Activated naive CD4-positive, alpha-beta T cell treated with anti-CD3 and anti-CD28 coated beads, Interleukin-2, amount 50 U/mL, for 16 hours (primary cell): ENCODE measurements at places on chromosomes 1 and 21.

DNA sequence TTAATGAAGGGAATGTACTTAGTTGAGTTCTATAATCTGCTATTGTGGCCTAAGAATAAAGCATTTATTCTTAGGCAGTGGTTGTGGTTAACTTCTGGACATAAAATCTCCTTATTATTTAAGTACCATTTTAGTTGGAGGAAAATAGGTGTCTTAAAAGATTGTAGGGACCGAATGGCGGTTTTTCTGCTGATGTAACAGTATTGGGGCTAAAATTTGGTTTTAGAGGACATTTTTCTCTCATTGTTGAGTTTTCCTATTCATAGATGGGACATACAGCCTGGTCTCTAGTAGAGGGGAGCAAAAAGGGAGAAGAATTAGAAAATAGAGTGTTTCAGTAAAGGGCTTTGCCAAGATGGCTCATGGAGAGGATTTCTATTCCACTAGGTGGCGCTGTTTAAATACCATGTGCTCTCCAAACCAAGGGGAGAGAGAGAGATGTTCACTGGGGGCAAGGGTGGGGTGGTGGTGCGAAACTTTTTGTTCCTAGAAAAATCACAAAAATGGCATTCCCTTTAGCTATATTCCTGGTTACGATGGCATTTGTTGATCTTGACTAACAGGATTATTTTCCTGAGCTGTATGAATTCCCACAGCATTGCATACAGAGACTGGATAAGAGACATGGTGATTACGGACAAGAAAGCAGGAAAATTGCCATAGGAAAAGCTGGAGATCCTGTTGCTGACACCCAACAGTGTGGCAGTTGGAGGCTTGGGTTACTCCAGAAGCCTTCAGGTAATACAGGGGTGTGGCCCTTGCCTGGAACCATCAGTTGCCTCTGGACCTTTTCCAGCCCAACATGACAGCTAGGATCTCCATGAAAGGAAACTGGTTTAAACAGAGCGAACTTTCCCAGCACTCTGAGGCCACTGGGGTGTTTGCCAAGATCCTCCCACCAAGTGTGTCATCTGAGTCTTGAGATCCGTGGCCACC is 18.2 kb upstream of the FCGR2A start:
- peak; percentile 19 for DNase-seq

- DNase-seq = no peak
Observed at GRCh38 chr1:192628396-192629057, 7.4 kb upstream of the RGS13 start.

- DNase-seq = no peak
Observed at GRCh38 chr1:234262754-234263105, 110.5 kb upstream of the COA6 start.

DNA sequence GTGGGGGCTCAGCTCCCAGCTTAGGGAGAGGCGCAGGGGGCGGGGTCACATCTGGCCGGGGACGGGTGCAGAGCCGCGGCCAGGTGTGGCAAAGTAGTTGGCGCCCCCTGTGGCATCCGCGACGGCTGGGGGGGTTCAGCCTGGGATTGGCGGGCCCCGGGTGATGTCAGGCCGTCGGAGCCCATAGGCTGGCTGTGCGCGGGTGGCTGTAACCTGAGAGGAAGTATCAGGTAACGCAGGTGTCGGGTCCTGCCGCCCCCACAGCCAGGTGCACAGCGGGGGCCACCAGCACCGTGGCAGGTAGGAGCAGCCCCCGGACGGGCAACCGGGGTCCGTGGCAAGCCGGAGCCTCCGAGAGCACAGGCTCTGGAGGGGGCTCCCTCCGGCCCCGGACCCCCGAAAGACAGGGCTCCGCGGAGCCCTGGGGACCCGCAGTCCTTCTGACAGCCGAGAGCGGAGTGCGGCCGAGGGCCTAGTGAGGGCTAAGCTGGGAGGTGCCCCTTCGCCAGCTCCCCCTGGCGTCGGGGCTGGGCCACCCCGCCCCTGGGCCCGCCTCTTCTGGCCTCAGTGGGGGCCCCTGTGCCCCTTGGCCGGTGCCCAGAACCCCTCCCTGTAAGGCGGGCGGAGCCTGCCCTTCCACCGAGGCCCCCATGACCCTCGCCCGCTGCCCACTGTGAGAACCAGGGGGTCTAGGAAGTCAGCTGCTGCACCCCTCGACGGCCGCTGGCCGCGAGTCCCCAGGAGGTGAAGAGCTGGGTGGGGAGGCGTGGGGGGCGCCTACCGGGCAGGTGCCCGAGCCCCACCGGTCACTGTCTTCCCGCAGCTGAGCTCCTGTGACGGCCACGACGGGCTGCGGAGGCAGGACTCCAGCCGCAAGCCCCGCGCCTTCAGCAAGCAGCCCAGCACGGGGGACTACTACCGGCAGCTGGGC is 17.9 kb downstream of the TNFRSF25 start:
- peak; percentile 44 for DNase-seq

DNA sequence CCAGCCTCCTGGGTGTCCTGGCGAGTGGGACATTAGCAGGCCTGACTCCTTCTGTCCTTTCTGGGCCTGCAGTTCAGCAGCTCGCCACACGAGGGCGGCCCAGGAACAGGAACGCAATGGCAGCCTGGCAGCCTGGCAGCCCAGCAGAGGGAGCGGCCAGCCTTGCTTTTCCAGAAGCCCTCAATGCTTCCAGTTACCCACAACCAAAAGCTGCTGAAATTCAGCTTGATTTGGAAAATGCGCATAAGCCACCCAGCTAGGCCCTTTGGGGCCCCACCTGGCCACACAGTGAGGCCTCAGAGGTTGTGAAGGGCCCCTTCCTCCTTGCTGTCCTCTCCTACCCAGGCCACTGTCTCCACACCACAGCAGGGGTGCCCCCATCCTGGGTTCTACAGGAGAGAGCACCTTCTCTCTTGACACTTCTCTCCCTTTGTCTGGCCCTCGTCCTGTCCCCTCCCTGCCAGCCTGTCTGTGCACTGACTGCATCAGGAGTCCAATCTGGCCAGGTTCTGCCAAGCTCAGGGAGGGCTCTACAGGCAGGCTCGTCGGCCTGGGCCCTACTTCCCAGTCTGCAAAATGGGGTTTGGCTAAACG is 103.4 kb upstream of the VAMP3 start:
- peak; percentile 86 for DNase-seq
